ENCODE measurements at places on chromosomes 5 and 9.

- DNase-seq, result no peak
These were observed 2.4 kb downstream of the SOWAHA start for GRCh38 chr5:132815454-132815853.

GRCh38 chr9:136296434-136297015 lies 7.4 kb downstream of the CCDC187 start:
- no peak for DNase-seq

DNA sequence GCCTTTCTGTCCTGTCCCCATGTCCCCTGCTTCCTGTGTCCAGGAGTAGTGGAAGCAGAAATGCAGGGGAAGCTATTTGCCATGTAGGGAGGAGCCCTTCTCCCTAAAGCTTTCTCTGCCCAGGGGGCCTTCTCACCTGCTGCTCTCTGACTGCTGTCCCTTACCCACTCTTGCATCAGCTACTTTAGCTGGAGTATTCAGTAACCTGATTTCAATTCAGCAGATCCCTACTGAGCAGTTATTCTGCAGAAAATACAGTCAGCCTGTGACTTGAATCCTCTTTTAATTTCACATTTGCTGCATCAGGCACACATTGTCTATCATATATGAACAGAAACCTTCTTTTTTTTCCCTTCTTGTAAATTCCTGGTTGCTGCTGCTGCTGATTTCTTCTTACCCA lies 90.4 kb downstream of the MVB12B start:
- no peak for DNase-seq

- DNase-seq, result no peak
These were observed 17.6 kb downstream of the P4HA2 start for GRCh38 chr5:132209901-132210545.
